ENCODE measurements at places on chromosomes 4 and X.
A peak's percentile ranks its signal among the peaks of the same experiment; 100 is the strongest.

- no peak for DNase-seq
Observed at GRCh38 chr4:153067376-153067775, 131.3 kb downstream of the FHDC1 start.

DNA sequence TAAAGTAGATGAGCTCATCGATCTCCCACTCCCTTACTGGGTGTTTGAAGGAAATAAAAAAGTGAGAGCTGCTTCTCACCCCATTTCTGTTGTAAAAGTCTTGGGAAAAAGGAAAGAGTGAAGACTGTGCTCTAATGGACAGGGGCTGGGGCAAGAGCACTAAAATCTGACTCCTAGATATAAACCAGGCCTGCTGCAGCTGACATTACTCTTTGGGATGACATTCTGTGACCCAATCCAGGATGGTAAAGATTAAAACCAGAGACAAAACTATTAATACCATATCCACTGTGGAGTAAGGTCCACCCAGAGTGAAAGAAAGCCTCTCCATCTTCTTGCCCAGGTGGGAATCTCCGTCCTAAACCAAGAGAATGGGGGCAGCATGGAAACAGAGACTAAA, 20.1 kb upstream of the NEUROG2 start:
- no peak for DNase-seq

- DNase-seq = peak; percentile 48
Observed at GRCh38 chrX:115892787-115893671, 277.5 kb upstream of the AGTR2 start.

DNA sequence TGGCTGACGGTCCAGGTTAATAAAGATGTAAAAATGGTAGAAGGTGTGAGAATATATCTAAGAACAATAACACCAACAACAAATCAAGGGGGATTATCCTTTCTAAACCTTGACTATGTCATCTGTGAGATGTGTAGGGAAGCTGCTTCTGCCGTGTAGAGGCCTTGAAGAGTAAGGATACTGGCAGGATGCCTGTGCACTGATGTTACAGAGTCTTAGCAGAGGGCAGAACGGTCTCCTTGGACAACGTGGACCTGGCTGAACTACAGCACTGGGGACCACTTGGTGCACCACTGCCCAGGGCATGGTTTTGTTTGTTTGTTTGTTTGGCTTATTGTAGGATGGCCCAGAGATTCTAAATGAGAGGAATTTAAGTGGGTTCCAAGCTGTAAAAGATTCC, 33.5 kb downstream of the GPAT3 start:
- DNase-seq = no peak

GRCh38 chr4:168945291-168945690, 64.8 kb downstream of the CBR4 start:
- DNase-seq = no peak

DNA sequence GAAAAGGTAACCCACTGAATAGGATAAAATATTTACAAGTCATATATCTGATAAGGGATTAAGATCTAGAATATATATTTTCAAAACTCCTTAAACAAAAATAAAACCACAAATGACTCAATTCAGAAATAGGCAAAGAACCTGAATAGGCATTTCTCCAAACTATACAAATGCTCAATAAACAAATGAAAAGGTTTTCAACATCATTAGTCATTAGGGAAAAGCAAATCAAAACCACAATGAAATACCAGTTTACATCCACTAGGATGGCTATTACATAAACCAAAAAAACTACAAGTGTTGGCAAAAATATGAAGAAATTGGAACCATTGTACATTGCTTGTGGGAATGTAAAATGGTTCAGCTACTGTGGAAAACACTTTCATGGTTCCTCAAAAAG, 167.0 kb upstream of the GALNT7 start:
- no peak for DNase-seq

DNA sequence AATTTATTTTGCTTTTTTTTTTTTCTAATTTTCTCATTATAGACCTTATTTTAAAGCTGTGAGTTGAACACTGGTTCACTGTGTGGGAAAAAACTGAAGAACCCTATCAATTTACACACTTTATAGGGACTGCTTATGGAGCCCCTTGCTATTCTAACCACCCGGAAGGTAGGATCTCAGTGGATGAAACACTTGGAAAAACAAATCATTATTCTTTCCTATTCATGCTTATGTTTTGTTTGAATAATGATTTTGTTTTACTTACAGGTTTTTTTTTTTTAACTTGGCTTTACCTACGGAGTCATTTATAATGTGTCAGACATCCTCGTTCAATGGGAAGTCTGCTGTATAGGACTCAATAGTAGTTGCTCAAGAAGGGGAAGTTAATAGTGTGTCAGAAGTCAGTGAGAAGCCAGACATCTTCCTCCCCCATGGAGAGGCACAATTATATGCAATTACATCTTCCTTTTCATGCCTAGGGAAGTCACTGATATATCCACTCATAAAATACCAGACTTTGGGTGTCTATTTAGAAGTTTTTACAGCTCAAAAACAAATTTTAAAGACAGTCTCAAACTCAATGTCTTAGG, 113.2 kb downstream of the ARSF start:
- no peak for DNase-seq

GRCh38 chrX:3142259-3143042, 101.2 kb downstream of the ARSF start:
- peak; percentile 0 for DNase-seq

DNA sequence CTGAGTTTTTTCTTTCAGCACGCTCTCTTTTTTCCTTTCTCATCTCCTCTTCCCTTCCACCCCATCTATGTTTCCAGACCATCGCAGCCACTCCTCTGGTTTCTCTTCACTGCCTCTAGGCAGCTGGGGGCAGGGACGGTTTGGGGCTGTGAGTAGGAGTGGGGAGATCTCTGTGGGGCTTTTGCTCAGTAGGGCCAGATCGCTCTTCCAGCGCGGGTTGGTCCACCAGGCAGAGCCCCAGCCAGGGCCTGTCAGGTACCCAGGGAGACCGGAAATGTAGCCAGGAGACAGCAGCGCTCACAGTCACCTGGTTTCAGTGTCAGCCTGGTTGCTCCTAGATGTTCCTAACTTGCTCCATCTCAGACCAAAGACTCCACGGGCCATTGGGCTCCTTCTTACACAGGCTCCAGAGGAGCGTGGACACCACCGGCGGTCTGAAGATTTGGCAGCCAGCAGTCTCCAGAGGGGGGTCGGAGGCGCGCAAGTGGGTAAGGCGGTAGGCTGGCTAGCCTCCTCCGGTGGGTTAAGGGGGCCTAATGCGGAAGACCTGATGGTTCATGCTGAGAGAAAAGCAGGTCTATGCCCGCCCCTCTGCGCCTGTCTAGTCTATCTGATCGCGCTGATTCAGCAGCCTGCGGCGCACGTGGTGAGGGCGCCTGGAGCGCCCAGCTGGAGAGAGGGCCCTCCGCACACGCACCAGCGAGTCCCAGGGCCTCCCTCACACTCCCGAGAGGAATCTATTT, 1.8 kb downstream of the FGF5 start:
- DNase-seq = no peak

- peak; percentile 40 for DNase-seq
Observed at GRCh38 chrX:3638280-3638873, 75.1 kb downstream of the PRKX start.

- DNase-seq = no peak
Observed at GRCh38 chr4:115790812-115791211, 677.4 kb upstream of the NDST4 start.

DNA sequence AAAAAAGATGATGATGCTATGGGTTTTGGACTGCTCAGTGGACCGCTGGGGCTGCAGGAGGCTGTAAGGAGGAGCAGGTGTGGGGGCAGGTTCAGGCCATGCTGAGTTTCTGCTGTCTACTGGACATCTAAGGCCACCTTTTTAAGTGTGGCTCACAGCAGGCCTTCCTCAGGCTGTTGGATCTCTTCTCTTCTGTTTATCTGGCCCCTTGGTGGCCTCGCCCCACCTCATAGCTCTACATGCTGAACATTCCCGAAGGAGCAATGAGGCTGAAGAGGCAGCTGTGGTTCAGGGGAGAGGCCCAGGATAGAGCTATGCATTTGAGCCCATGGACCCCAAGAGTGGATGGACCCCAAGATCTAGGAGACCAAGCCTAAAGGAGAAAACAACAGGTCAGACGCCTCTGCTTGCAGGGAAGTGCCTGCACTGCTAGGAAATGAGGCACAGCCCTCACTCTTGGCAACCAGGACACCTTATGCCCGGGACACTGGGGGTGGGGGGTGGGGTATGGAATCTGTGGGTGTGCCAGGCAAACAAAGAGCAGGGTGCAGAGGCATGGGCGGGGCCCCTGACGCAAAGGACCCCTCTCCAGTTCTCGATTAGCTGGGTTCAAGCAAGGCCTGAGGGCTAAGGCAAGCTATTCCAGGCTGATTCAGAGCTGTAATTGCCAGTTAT, 168.9 kb downstream of the BCOR start:
- DNase-seq = no peak

DNA sequence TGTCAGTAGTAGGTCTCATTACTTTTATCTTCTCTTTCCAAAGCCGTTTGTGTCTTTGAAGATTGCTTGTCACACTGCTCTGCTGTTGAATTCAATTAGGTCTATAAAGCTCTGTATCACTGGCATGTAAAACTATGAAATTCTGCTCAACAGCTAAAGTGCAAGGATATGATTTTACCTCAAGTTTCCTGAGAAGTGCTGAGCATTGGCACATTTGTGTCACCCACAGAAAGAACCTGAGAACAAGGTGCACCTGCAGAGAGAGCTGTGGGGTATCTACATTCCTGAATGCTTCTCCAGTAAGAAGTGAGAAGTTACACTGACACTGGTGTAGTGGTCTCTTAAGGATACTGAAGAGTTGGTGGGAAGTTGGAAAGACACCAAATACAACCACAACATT, 274.0 kb downstream of the INPP4B start:
- no peak for DNase-seq

DNA sequence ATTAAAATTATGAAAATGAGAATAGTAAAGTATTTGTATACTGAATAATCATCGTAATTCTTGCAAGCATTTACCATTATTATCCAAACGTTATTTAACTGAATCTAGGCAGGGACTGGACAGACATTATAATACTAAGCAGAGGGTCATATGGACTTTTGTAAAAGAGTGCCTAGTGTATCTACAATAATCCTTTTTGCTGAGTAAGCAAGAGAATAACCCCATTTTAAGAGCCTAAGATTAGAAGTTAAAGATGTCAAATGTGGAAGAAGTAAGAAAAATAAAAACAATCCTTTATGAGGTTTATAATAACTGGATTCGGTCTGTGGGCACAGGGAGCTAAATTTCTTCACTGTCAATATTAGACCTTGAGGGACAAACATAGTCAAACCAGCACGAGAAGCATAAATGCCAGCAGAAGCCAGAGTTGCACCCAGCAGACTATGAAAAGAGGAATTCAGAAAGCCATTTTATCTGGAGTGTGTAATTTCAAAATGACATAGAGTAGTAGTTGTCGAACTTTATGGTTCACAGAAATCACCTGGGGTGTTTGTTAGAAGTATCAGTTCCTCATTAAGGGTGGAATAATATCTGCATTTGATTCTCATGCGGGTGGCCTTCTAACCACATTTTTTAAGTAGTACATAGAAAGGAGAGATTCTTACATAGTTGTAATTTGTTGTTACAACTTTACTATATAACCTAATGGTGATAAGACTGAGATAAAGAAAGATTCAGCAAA, 39.7 kb upstream of the DCLK2 start:
- peak; percentile 60 for DNase-seq

- no peak for DNase-seq
Observed at GRCh38 chr4:77636902-77637301, 31.3 kb downstream of the CXCL13 start.

GRCh38 chr4:173247321-173247720, 78.7 kb downstream of the GALNT7 start:
- no peak for DNase-seq

- DNase-seq = no peak
Observed at GRCh38 chr4:27215220-27215826, 354.7 kb downstream of the STIM2 start.

DNA sequence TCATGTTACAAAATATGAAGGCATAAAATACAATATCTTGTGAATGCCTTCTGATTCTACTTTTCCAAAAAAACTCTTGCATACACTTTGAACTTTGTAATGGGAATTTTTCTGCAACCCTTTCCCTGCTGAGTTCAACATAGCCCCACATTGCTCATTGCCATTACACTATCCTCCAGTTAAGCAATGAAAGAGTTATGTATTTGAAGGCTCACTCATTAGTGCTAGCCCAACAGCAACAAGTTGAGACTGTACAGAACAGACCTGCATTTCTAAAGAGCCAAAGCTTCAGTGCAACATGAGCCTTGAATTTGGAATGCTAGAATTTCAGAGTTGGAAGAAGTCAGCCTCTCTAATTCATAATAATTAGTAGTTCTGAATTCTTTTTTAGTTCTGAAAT, 44.4 kb upstream of the STAG2 start:
- no peak for DNase-seq

DNA sequence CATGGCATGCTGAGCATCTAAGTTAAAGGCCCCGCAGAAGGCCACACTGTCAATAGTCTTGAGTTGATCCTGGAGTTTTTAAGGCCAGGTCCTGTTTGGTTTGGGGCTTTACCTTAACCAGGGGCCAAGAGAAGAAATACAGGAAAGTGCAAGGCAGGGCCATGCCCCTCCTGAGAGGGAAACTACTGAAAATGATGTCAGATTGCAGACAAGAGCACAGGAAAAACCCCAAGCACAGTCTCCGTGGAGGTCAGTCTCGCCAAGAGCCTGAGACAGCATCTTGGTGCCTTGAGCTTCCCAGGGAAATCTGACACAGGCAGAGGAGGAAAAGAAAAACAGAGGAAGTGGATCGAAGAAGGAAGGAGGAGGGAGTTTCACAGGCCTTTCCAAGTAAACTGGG, 32.2 kb upstream of the GATB start:
- peak; percentile 10 for DNase-seq

DNA sequence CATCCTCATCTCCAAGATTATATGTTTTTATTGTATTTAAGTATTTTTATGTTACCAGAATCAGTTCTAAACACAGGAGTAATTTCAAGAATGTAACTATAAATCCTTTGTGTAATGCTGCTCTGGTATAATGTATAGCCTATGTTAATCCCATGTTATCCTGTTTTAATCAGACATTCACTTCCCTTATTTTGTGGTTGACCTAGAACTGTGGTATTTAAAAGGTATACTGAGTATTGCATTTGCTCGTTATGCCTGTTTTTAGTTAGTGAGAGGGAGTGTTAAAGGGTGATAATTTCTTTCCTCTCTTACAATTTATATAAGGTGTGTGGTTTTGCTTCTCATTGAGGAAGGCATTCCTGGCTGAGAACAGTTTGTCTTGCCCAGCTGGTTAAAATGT, 26.2 kb downstream of the MTM1 start:
- DNase-seq = no peak

DNA sequence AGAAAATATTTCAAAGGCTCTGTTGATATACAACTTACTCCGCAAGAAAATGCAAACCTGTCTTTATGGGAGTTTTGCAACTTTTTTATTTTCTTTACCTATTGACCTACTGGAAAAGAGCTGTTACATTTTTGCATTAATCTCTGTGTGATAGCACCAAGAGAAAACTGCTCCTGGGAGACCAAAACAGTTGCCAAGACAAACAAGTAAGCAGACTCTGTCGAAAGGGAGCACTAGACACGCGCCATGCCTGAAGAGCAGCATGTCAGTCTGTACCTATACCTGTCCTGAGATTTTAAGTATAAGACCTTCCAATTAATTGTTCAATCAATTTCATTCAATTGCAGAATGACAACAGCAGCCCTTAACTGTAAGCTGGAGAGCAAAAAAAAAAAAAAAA, 56.0 kb upstream of the TECRL start:
- no peak for DNase-seq

Data from GM12865 (cell line).